ENCODE measurements at places on chromosomes 11 and 22.

DNA sequence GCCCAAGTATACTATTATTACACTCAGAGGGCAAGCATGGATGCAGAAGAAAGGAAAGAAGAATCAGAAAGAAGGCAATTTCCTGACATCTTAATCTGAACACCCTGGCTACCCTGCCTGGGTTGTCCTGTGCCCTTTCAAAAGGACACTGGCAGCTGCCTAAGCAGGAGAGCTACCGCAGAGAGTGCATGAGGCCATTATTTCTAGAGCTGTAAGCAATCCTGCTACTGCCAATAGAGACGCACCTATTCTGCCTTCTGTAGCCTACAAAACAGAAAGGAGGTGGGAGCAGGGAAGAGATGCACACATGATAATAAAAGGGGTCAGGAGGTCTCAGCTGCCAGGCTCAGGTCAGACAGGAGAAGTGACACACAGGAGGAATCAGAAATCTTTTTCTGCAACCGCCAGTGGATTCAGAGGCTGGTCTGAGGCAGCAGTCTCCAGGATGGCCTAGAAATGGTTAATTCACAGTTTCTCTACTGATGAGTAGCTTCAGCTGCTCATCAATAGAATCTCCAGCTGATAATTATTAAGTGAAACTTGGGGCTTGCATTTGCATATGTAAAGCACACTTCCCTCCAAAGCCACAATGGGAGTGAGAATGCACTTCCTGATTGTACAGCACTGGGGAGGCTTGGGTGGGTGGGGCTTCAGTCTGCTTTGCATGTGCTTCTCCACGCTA lies 253.9 kb downstream of the LARGE1 start:
- DNase-seq: no peak

- peak; percentile 50 for DNase-seq
Measured at GRCh38 chr11:32385998-32386397, 49.3 kb downstream of the WT1 start.

GRCh38 chr11:103881584-103881983 lies 154.9 kb upstream of the DDI1 start:
- DNase-seq: no peak

- no peak for DNase-seq
Measured at GRCh38 chr11:1755692-1756561, 5.5 kb upstream of the IFITM10 start.

- no peak for DNase-seq
Measured at GRCh38 chr11:30091737-30092136, 74.9 kb upstream of the KCNA4 start.

DNA sequence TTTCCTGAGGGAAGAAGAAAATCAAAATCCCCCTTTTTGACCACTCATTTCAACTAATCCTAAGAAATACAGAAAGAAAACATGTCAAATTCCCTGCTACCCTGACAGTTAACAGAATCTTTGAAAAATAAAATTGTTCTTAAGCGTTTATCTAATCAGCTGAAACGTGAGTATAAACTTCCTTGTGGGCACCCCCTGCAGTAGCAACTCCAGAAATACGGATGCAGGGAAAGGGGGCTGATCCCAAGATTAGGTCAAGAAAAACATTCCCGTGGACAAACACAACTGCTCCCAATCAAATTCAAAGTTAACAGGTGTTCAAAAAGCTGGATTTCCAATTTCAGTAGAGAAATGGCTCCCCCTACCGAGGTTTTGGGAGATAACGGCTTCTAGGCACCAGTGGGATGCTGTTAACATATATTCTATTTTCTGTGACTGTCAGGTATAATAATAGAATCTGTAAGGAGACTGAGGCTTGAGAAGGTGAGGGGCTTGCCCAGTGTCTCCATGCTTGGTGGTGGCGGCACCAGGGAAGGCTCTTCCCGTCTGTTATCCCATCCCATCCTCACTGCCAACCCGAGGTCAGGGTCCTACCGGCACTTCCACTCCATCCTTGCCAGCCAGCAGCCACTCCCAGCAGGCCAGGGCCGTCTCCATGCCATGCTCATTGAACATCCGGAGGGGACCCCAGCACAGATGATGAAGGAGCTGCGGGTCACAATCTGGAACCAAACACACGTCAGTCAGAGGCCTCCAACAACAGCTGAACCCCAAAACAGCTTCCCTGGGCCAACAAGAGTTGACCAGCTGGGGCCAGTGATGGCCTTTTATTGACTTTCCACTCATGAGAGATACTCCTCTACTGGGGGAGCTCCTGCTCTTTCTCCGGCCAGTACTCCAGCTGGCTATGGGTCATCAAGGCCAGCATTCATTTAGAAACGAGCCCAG lies 32.0 kb upstream of the SERPIND1 start:
- peak; percentile 56 for DNase-seq

DNA sequence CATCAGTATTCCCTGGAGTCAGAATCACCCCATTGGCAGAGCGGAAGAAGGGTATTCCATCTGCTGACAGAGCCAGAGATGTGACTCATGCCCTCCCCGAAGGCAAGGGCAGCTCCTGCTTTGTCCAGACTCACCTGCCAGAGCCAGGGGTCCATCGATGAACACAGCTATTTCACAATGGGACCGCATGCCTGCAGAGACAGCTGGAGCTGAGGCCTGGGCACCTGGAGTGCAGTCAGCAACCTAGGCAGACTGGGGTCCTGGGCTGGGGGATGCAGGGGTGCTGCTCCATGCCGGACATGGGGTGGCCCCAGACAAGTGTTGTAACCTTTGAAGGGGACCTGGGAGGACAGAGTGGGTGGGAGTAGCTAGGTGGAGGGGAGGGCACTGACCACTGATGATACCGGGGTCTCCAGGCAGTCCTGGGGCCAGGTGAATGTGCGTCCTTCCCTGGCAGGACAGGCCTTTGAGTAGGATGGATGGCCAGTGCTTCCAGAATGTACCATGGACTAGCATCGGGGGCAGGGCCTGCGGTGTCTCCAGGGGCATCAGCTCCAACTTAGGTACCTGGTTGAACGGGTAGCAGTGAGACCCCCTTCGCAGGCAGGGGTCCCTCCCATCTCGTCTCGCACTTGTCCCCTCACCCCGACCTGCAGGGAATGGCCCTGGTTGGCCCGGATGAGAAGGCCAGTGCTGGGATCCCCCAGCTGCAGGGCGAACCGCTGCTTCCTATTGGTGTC lies 1.7 kb downstream of the TRPT1 start:
- DNase-seq: no peak

DNA sequence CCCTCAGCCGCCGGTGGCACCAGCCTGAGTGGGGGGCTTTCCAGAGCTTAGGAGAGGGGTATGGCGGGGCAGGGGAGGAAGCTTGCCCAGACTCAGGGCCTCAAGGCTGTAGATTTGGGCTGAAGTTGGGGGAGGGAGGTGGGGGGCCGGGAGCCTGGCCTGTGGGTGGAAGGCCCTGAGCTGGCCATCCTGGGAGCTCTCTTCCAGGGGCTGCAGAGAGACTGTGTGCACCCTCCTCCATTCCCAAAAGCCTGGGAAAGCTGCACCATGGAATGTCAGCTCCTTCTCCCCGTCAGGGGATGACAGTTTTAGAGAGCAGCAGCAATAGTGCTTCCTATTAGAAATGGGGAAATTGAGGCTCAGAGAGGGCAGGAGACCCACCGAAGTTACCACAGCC lies 1.0 kb downstream of the SYT12 start:
- no peak for DNase-seq

GRCh38 chr11:84036664-84037194 lies 750.6 kb upstream of the CCDC90B start:
- no peak for DNase-seq

GRCh38 chr22:29871684-29872083 lies 11.3 kb upstream of the MTMR3 start:
- no peak for DNase-seq

DNA sequence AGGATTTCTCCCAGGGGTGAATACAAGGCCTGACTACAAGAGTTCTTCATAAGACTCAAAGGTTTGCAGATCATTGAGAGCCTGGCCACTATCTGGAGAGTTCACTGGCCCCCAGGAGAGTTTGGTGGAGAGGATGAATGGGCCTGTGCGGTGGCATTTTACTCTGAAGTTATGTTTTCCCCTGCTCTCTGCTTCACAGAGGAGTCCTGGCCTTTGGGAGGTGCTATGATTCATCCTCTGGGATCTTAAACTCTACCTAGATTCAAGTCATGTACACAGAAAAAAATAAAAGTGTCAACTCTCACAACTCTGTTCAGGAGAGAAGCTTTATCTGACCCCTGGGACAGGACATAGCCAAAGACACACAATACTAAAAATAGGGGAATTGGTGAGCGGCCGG lies 159.1 kb upstream of the CARD18 start:
- DNase-seq: no peak

GRCh38 chr11:79708319-79708932 lies 267.6 kb upstream of the TENM4 start:
- peak; percentile 69 for DNase-seq

DNA sequence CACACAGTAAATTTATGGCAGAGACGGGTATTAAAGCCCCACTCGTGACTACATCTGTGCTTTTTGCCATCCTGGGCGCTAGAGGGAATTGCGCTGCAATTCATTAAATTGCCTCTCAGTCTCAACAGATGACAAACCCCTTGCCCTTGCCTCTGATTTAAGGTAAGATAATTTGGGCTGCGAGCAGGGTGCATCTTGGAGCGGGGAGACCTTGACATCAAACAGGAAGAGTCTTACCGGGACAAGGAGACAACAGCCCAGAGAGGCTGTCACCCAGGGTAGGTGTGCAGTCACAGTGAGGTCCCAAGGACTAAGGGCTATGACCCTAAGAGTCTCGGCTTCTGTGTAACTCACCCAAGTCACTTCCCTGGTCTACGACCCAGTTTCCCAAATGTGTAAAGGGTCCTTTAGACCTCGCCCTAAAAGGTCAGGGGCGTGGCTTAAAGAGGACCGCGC lies 449 bp upstream of the TOM1 start:
- peak; percentile 61 for DNase-seq

DNA sequence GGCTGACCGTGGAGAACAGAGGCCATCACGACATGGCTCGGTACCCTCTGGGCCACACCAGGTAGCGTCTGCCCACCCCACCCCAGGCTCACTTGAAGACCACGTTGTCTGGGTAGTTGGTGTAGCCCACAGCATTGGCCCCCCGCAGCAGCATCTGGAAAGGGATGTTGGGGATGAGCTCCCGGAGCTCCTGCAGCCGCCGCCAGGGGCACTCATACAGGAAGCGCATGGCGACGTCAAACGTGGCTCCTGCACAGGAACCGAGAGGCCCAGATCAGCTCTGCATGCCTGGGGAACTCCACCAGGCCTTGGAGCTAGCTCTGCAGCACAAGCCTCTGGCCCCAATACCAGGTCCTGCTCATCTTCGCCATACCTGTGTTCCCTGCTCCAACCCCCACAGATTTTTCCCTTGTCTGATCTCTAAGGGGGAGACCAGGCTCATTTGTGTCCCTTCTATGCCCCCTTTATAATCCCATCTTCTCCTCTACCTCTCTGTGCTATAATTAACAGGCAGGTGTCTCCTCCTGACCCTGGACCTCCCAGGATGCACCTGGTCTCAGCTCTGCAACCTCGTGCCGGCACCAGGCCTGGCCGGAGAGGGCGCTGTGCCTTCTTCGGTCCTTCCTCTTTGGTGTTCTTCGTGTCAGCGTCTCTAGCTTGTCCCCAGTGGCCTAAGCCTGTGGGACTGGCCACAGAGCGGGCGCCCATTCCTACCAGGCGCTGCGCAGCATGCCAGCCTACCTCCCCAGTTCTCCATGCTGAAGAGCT lies 5.0 kb upstream of the LRFN4 start:
- no peak for DNase-seq

DNA sequence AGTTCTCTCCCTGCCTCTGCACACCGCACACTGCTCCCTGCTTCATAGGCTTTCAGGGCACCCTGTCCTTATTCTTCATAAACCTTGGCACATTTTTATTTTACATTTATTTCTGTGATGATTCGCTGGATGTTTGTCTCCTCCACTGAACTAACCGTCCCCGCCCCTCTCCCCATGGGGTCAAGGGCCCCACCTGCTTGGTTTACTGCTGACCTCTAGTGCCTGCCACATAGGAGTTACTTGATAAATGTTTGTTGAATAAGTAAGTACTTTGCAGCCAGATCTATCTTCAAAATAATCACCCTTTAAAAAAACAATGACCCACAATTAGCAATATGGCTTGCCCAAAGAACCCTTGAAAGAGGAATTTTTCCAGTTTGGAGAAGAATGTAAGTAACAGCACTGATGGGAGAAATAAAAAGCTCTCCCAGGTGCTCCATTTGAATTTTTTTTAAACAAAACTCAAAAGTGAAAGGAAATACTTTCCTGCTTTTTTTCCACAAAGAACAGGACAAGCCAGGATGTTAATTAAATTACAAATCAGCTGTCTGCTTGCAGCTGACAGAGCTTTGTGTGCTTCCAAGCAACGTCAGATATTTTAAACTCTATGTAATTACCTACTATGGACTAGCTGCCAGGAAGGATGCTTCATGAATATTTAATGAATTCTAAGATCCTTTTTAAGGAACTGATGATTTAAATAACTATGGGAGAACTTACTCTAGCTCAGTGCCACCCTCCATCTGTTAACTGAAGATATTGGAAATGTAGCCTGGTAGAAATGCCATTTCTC lies 1083.6 kb downstream of the DLG2 start:
- DNase-seq: no peak

DNA sequence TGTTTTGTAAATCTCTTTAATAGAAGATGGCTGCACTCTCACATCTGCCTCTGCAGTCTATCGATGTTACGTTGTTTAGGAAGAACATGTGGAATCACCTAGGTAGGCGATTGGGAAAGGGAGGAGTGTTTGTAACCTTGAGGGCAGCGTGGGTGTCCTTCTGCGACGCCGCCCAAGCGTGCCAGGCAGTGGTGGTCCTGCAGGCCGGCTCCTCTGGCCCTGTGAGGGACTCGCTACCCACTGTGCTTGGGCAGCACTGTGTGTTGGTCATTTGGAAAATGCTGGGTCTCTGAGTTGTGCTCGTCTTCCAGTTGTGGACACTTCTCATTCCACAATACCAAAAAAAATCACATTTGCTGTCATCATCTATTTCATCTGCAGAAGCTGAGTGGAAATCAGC lies 29.1 kb downstream of the CTTN start:
- no peak for DNase-seq

- no peak for DNase-seq
Measured at GRCh38 chr11:43222215-43222614, 89.6 kb upstream of the API5 start.

- peak; percentile 64 for DNase-seq
Measured at GRCh38 chr11:133834682-133835592, 10.4 kb downstream of the SPATA19 start.

- no peak for DNase-seq
Measured at GRCh38 chr22:49550141-49550430, 277.6 kb downstream of the BRD1 start.

GRCh38 chr11:120324932-120325810 lies at the start of gene TLCD5:
Gene TLCD5 (plus strand): TSS chr11:120325299. CDS start chr11:120327442, 2,143 bp downstream.
- peak; percentile 51 for DNase-seq

DNA sequence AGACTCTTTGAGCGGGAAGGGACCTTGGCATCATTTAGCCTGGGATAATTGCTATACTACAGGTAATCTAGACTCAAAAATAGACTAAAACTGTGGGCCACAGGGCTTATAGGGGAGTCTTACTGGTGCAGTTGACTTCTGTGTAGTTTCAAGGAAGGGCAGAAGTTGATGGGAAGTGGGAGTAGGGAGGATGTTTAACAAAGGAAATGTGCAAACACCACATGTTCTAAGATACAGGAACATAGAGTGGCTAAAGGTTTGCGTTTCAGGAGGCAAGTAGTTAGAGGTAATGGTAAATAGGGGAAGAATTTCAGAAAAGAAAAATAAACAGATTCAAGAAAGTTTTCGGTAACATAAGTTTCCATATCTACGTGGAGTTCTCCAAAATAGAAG lies 14.4 kb upstream of the SORL1 start:
- peak; percentile 30 for DNase-seq
